ENCODE measurements at places on chromosomes 6 and 20.

DNA sequence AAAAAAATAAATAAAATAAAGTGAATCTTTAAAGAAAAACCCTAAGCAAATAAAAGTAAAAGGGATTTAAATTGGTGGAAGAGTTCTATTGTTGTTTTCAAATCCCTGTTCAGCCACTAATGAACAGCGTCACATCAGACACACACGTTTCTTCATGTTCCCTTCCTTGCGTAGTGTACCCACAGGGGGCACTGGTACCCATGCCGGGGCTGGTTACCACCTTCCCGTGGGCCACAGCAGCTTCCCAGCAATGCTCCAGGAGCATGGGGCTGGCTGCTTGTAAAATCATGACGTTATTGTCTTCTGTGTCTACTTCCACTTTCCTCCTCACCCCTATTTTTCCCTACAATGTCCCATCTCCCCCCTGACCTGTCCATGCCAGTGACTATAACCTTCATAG lies 988.7 kb downstream of the KIF16B start:
- DNase-seq: no peak

DNA sequence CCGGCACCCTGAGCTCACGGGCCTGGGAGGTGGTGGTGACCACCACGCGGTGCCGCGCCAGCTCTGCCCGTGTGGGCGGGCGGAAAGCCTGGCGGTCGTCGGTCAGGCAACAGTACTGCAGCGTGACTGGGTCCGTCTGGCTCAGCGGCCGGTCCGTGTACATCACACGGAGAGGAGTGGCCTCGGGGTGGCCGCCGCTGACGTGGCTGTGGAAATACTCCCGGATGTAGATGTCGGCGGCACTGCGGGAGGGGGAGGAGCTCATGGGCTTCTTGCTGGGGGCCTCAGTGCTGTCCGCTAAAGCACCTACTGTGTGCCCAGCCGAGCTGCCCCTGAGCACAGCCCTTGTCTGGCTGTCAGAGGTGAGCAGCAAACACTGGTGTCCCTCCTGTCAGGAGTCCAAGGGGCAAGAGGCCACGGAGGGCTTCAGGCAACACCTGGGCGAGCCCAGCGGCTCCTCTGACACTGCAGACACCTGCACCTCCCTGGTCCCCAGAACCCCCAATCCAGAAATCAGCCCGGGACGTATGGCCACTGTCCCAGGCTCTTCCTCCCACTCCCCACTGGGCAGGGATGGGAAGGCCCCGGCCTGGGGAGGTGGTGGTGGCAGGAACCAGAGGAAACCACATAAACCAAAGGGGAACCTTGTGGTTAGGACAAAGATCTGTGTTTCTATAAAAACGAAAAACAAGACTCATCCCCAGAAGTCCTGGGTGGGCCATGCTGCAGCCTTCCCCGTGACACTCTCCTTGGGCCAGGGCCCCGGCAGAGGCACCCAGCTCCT lies 6.5 kb downstream of the HELZ2 start:
- DNase-seq: no peak

GRCh38 chr6:24147511-24148153 lies 21.6 kb downstream of the NRSN1 start:
- no peak for DNase-seq

DNA sequence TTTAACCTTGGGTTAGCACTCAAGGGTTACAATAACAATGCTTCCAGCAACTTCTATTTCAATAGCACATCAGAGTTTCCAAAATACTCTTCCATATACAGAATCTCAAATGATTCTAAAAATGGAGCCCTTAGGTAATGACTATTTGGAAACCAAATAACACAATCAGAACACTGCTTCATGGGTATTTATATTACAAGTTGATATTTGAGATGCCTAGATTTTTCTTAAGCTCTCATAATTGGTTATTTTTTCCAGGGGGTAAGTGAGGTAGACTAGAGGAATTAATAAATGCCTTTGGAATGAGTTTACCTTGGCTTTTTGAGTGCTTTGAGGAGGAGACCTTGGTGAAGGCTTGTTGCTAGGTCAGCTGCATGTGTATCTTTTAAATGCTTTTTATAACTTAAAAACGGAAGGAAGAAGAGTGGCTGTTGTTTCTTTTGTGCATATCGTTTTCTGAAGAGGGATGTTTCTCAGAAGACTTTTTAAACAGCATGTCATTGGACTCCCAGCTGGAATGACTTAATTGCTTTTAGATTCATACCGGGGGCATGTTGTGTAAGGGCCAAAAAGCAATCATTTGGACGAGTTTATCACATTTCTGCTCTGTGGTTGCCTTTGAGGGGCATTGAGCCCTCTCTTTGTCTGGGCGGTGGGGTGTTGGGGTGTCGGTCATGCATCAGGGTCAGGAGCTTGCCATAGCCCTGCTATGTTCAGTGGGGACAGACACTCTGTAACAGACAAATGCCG lies 186.0 kb downstream of the DTNBP1 start:
- DNase-seq: no peak

DNA sequence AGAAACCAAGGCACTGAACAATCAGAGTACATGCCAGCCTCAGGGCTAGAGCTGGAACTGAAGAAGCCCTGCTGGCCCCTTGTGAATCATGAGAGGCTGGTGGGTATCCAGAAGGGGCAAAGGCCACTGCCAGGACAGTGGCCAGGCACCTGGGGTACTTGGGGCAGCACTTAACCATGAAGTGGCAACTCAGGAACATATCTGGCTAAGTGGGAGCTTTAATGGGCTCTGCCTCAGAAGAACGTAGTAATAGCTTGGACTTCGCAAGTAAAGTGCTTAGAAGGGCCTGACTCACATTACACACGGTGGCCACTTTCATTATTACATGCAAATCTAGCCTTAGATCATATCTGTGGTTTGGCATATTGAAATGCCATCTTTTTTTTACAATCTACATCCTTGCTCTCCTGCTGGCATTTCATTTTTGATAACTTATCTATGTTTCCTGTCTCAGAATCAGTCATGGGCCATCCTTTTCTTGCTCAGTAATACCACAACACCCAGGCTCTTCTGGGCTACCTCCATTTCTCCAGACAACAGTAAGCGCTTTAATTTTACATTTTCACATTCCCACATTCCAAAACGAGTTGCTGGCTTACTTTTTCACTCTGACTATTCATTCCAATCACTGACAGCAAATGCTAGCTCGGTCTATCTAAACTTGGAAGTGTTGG lies 21.6 kb downstream of the NAPB start:
- no peak for DNase-seq

DNA sequence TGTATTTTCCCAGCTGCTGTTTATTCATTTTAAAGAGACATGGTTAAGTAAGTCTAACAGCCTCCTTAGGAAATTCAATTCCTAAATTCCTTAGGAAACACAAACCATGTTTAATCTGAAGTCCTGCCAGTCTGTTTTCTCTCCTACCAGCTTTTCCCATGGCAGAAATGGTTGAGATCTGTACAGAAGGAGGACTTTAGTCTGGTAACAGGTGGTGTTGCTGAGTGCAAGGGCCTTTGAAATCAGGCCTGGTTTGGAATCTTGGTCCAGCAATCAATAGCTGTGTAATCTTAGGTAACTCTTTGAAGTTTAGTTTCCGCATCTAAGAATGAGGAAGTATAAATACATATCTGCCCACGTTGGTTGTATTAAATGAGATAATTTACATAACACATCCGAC lies 232.5 kb downstream of the LAMA2 start:
- no peak for DNase-seq

All from progenitor cell of endocrine pancreas (in vitro differentiated cells).